ENCODE measurements at places on chromosomes 4 and X.

- DNase-seq: no peak
These were observed 177.2 kb downstream of the GABRG1 start for GRCh38 chr4:45946699-45947098.

GRCh38 chr4:141724646-141725045 is 88.3 kb downstream of the IL15 start:
- DNase-seq: no peak

- DNase-seq: no peak
These were observed 23.3 kb downstream of the HOPX start for GRCh38 chr4:56657818-56658217.

- DNase-seq: no peak
These were observed 210.7 kb downstream of the PPP3CA start for GRCh38 chr4:101136373-101137370.

GRCh38 chrX:38652934-38653442 is 91.6 kb downstream of the TSPAN7 start:
- DNase-seq: no peak

GRCh38 chrX:79325263-79325958 is 41.7 kb downstream of the ITM2A start:
- DNase-seq: peak; percentile 33

GRCh38 chr4:125642645-125643044 is 327.9 kb downstream of the FAT4 start:
- no peak for DNase-seq

GRCh38 chr4:2907706-2908293 is 55.4 kb downstream of the NOP14 start:
- DNase-seq: no peak

GRCh38 chrX:21412883-21413282 is 38.7 kb downstream of the CNKSR2 start:
- no peak for DNase-seq

- DNase-seq: no peak
These were observed 9.0 kb downstream of the SORBS2 start for GRCh38 chr4:185803022-185803421.

- DNase-seq: no peak
These were observed 26.2 kb upstream of the GPR78 start for GRCh38 chr4:8553991-8554405.

DNA sequence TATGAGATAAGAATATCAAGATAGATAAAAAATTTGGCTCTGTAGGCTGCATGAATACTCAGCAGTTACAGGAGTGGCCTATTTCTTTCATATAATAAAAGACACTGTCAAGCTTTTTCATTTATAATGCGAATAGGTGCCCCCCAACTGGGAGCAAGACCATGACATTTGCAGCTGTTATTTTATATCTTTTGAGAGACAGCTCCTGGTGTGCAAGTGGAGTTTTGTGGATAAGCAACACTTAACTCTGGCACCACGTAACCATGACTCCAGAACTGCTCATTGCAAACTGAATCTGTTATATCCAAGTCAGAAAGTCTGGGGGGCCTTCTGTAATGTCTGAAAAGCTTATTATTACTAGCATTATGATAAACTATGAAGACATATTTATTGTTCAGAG is 1372.4 kb downstream of the C4orf33 start:
- no peak for DNase-seq

GRCh38 chr4:24871210-24871609 is 41.6 kb downstream of the CCDC149 start:
- DNase-seq: no peak

DNA sequence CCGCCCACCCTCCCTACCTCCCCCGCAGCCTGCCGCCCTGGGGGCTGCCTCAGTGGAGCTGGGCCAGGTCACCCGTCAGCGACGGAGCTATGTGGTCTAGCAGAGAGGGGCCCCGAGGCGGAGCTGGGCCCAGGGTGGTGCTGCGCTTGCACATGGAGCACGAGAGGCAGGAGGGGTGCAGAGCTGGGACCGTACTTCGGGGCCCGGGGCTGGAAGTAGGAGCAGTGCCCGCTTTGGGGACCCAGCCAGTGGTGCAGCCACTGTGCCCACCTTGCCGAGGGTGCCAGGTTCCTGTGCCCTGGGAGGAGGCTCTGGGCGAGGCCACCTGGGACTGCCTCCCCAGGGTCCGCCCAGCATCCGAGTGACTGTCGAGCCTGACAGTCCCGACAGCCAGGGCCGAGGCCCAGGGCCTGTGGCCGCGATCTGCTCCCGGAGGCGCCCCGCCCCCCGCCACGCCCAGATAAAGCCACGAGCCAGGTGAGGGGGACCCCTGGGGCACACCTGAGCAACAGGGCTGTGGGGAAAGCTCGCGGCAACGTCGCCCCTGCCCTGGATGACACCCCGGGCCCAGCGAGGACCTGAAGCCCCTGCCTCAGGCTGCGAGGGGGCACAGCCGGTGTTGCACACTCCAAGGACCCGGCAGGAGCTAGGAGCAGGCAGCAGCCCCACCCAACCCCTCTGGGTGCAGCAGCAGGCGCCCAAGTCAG is 117.5 kb downstream of the DNAAF6 start:
- no peak for DNase-seq

DNA sequence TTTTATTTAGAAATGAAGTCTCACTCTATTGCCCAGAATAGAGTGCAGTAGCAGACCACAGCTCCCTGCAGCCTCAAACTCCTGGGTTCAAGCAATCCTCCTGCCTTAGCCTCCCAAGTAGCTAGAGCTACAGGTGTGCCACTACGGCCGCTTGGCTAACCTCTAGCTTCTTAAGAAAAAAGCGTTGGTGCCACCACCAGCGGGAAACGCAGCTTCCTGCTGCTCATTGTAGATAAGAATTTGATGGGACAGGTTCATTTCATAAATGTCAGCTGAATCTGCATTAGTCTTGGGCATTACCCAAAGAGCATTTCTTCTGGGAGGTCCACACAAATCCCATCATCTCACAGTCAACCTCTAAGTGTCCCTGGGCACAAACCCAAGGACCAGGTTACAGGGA is 33.2 kb upstream of the NAP1L5 start:
- DNase-seq: no peak

DNA sequence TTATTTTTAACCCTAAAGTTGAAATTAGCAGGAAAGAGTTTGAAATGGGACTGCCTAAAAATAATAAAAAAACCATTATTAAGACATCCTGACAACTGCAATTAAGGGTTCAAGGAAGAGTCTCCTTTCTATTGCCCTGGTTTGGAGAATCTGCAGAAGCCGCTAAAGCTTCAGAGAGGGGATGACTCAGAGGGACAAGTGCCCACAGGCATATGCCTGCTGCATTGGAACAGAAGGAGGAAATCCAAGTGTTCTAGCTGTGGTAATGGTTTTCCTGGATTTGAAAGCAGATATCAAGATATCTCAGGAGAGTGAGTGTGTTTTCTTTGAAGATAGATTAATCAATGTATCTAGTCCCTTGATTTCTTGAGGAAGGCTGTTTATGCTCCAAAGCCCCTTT is 235.1 kb upstream of the TAPT1 start:
- DNase-seq: no peak

GRCh38 chr4:86831262-86832130 is 17.7 kb downstream of the SLC10A6 start:
- no peak for DNase-seq

DNA sequence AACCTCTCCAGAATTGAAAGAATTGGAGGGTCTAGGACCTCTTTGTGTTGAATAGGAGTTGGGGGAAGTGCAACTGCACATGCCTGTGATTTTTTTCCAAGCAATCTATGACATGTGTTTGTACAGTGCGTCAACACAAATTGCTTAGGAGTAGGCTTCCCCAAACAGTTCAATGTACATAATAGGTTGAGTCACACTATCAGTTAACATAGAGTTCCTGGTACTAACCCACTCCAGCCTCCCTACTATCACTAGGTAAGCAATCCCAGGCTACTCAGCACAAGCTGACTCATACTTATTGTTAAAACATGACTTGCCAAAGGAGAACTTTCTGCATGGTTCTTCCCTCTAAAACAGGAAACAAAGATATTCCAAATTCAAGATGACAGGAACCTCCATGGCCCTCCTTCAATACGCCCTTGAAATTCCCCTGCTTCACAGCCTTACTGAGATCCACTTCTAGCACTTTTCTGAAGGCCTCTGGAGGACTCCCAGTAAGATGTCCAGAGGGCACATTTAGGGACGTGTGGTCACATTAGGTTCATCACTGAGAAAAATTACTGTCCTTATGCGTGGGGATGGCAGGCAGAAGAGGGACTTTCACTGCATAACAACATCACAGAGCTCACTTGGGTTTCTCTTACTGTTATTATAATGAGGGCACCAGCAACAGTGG is 8.4 kb upstream of the VSIG1 start:
- no peak for DNase-seq

GRCh38 chr4:6788123-6788522 is 5.6 kb downstream of the KIAA0232 start:
- no peak for DNase-seq

GRCh38 chrX:132271311-132271778 is 52.1 kb upstream of the RAP2C start:
- no peak for DNase-seq

DNA sequence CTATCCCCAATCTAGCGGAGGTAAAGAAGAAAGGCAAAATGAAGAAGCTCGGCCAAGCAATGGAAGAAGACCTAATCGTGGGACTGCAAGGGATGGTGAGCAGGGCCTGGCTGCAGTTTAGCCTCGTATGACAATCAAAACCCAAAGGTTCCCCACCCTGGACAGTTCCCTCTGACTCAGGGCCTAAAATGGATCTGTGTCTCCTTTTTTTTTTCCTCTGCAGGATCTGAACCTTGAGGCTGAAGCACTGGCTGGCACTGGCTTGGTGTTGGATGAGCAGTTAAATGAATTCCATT is 986 bp downstream of the HDAC6 start:
- no peak for DNase-seq

DNA sequence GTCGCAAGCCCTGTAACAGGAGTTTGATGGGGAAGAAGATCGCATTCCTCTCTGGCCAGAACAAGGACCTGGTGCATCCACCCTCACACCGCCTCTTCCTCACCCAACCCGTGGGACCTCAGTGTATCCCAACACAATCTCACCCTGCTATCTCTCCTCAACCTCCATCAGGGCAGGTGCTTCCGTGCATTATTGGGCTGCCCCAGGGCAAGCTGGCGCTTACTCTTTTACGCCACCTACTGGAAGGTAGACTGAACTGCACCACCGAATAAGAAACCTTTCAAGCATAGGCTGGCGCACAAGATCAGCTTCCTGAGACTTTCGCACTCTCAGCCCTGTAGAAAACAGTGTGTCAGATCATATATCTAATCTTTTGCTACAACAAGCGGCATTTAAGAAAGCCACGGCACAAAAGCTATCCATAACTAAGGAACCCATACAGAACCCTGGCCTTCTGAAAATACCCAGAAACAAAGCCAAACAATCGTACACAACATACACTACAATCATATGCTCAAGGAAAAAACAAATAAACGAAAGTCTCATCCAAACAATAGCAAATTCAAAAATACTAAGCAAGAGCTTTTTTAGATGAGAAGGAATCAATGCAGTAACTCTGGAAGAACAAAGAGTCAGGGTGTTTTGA is 209.3 kb downstream of the UGT8 start:
- DNase-seq: no peak

- no peak for DNase-seq
These were observed 46.7 kb downstream of the MAOB start for GRCh38 chrX:43835559-43835958.

DNA sequence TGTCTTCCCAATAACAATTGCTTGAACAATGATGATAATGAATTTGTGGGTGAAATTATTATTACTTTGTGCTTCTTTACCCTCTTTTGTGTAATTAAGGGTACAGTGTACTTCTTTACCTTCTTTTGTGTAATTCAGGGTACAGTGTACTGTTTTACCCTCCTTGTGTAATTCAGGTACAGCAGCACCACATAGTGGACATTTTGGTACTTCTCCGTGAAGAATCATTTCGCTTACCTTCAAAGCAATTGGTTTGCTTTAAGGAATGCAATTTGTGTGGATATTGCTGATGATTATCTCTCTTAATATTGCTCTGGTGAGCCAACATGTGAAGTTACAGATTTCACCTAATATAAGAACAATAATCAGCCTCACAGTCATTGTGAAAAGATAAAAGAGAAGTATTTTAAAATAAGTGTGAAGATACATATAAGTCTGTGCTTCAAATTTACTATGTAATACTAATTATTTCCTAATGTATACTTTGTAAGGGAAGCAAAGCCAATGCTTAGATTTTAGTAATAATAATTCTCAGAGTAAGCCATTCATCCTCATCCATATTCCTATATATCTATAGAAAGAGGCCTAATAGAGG is 27.2 kb upstream of the SEC24B start:
- DNase-seq: no peak

DNA sequence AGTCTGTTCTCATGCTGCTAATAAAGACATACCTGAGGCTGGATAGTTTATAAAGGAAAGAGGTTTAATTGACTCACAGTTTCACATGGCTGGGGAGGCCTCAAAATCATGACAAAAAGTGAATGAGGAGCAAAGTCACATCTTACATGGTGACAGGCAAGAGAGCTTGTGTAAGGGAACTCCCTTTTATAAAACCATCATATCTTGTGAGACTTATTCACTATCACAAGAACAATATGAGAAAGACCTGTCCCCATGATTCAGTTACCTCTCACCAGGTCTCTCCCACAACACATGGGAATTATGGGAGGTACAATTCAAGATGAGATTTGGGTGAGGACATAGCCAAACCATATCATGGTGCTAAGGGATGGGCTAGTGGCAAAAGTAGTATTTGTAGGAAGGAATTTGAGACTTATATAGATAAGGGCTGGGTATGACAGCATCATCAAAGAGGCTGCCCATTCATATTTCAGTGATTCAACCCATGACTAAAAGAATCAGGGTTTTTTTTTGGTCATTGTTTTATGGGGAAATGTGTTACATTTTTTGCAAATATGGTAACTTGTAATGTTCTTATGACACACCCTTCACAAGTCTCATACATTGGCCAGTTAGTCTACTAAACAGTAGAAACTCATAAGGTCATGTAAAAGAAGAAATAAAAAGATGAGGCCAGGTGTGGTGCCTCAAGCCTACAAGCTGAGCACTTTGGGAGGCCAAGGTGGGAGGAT is 34.7 kb downstream of the NUP62CL start:
- no peak for DNase-seq

DNA sequence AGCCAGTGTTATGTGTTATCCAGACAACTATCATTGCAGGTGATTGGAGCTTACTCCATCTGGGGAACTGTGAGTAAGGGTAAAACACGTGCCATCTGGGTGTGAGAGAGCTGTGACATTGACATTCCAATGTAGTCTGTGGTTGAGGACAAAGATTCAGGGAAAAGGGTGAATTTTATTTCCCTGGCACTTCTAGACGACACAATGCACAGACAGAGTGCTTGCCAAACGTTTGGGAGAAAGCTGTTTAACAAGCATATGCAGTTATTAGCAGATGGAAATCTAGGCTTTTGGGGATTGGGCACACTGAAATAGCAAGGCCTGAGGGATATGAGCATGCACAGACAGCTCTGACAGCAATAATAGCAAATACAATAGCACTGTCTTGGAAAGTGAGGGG is 21.3 kb upstream of the CTSO start:
- no peak for DNase-seq

GRCh38 chrX:29870608-29871007 is 344.8 kb upstream of the MAGEB2 start:
- DNase-seq: no peak

DNA sequence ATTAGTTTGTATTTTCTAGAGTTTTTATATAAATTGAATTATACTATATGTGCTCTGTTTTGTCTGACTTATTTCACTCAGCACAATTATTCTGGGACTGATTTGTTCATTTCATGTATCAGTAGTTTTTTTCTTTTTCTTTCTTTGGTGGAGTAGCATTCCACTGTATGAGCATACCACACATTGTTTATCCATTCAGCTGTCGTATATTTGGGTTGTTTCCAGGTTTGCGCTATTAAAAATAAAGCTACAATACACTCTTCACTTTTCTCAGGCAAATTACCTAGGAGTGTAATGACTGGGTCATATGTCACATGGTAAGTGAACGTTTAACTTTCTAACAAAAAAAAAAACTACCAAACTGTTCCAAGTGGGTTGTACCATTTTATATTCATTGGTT is 9.6 kb upstream of the OTUD4 start:
- DNase-seq: no peak

Measured in activated T-helper 1 cell treated with Interleukin-2 at 50 U/mL for 16 hours (primary cell).